COR-L47 (cell line): ENCODE measurements at places on chromosomes 2 and 18.

- DNase-seq, result no peak
Observed at GRCh38 chr2:62265106-62265505, 69.2 kb downstream of the B3GNT2 start.

DNA sequence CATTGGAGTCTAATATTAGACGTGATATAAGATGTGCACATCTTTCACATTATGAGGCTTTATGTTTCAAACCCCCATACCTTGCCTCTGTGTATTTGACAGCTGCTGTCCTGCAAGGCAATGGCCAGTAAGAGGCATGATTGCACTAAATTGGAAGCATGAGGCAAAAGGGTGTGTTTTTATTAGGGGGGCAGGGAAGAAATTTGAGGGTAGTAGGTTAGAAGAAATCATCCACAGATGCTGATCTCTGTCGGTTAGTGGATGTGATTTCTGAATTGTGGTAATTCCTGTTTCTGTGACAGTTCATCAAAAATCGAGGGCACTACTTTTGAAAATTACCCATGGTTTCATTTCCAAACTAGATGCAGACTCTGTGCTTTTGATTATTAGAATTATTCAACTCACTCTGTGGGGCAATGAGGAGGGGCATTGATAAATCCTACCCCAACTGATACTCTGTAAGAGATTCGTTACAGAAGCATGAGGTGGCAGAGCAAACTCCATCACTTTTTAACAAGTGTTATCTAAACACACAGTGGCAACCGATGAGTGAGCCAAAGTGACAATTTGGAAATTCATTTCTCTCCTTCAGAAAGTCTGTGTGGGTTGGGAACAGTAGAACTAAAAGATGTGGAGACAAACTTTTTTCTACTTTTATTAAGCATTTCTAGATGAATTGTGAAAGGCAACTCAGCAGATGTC, 453.0 kb downstream of the ARHGAP15 start:
- no peak for DNase-seq

- DNase-seq, result no peak
Observed at GRCh38 chr2:216879727-216880508, 20.1 kb upstream of the TNP1 start.

- DNase-seq, result no peak
Observed at GRCh38 chr18:35592298-35592697, 10.8 kb downstream of the GALNT1 start.

GRCh38 chr2:8327371-8328100, 354.3 kb upstream of the ID2 start:
- no peak for DNase-seq

DNA sequence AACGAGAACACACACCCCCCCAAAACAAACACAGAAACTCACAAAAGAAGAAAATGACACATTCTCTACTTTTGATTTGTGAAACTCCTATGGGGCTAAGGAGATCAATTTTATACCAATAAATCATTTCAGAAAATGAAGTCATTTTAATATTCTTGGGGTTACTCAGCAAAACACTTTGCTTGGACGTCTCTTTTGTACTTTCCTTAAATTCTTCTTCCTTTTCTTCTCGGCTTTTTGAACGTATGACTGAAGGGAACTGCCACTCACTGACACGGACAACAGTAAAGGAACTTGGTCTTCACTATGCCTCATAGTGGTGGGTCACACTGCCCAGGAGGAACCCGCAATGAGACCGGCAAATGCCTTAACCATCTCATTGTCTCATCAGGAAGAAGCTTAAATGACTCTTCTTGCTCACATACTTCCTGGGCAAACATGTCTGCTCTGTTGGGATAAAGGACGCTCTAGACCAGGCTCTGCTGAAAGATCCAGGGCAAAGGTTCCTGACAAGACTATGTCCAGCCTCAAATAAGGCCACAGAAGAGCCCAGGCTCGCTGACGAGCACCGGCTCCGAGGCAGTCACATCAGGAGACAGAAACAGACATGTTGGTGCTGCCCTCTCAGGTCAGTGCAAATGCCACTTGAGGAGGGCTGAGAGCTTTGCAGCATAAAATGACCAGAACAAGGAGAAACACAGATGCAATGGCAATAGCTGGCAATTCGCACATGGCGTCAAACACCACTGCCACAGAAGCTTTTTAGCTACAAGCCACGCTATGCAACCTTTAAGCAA, 205.5 kb downstream of the TGIF1 start:
- DNase-seq, result no peak
